ENCODE measurements at places on chromosomes 5 and 9. TPM values are rescaled to one million over a fixed set of nuclear protein-coding genes. Genes with fewer than 3 reads are reported as not detected.

DNA sequence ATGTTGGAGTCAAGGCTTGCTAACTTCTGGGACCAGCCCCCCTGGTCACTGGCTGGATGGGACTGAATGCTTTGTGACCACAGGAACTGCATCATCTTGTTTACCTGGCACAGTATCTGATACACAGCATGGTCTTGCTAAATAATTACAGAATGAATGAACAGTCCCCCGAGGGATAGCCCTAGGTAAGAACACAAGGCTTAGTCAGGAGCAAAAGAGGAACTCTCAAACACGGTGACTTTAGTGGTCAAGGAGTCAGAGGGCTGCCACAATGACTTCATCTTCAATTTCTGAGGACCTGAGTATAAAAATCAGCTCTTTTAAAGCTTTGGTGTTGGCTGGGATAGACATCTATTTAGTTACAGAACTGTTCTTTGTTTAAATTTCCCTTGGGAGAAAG is 15.1 kb upstream of the CXCL14 start:
- no peak for DNase-seq

Gene TLR4
- total RNA-seq, result 6.0 TPM

Gene PDCD1LG2
- 1.1 TPM for total RNA-seq

DNA sequence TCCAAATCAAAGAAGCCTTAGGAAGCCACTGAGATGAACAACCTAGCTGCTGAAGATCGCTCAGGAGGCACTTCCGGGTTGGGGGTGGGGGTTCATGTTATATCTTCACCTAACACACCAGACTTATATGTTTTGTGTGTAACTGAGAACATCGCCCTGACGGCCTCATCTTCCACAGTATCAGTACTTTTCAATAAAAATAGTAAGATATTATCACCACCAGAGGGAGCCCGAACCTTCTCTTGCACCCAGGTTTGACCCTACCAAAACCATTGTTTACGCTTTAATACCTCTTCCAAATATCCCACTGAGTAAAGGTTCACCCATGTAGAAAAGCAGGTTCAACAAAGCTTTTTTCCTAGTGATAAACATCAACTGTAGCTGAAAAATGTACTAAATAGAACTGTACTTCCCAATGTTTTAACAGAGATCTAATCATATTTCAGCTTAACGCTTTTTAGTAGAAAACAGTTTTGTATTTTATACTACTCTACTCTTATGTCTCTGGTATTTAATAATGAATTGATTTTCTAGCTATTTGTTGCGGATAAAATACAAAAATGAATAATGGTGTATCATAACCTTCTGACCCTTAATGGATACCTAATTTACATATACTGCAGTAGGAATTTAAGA is 244.0 kb downstream of the EPB41L4A start:
- DNase-seq, result peak; percentile 13

- no peak for DNase-seq
Observed at GRCh38 chr9:24459953-24460352, 85.7 kb downstream of the IZUMO3 start.

GRCh38 chr5:8944005-8944404 is 601.9 kb downstream of the SEMA5A start:
- no peak for DNase-seq

DNA sequence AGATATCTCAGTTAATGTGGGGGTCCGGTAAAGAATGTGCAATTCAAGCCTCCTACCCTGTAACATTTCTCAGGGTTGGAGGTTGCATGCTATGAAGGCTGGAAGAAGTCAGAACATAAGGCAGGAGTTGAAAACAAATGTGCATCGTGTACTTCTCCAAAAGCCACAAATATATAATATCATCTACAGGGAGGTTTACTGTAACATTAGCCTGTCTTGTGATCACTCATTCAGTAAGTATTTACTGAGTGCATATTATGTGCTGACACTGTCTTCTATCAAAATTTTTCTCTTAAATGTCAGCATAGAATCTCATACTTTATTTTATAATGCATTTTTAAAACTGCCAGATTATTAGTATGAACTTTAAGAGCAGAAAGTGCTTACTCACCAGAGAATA is 105.6 kb upstream of the ZNF366 start:
- no peak for DNase-seq

DNA sequence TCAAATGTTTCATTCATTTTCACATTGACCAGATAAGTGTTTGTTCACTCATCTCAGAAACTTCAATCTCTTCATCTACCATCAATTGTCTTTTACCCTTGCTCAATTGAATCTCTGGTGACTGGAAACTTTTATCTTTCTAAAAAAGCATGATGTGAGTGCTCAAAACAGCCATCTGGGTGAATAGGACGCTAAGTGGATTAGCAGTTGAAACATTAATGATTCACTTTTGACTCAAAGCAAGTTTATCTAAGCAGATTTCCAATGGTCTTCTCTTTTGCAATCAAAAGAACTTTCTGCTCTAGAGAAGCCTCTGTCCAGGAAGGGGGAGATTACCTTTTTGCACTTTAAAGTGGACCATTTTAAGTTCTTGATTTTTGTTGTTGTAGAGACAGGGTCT is 22.2 kb downstream of the KLF4 start:
- DNase-seq, result no peak

- no peak for DNase-seq
Observed at GRCh38 chr5:120257358-120257971, 206.6 kb upstream of the PRR16 start.

Gene MYORG
- 65.2 TPM for total RNA-seq

- DNase-seq, result no peak
Observed at GRCh38 chr9:131744171-131744719, 4.4 kb upstream of the RAPGEF1 start.

GRCh38 chr9:90017679-90018078 is 412.9 kb downstream of the GADD45G start:
- no peak for DNase-seq

GRCh38 chr9:136804509-136805206 is 3.1 kb upstream of the RABL6 start:
- no peak for DNase-seq

Gene IARS1
- 61.9 TPM for total RNA-seq

DNA sequence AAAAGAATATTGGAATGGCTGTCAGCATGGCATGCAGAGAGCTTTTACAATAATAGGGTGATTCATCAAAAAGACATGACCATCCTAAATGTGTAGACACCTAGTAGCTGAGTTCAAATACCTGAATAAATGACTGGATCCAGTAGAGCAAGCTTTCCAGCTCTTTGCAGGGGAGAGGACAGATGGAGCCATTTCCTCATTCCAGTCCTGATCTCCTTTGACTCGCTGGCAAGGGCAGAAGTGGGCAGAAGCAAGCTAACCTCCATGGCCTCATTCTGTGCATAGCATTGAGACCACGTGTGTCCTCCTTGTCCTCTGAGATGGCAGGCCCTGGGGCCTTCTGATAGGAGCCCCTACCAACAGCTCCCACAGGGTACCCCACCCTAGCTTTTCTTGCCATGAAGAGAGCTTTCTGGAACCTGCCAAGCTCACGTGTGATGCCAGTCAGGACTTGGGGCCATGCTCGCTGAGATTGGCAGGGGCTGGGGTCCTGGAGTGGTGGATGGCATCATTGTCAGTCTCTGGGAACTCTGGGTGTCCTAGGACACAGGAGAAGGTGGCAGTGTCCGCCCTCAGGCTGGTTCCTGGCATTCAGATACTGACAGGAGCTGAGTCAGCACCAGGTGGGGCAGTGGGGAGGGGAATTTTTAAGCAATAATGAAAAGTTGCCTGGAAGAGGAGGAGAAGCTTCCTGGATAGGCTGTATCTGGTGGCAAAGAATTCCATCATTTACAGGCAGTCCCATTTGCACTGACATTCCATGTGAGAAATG is 33.6 kb downstream of the WWC1 start:
- DNase-seq, result no peak

DNA sequence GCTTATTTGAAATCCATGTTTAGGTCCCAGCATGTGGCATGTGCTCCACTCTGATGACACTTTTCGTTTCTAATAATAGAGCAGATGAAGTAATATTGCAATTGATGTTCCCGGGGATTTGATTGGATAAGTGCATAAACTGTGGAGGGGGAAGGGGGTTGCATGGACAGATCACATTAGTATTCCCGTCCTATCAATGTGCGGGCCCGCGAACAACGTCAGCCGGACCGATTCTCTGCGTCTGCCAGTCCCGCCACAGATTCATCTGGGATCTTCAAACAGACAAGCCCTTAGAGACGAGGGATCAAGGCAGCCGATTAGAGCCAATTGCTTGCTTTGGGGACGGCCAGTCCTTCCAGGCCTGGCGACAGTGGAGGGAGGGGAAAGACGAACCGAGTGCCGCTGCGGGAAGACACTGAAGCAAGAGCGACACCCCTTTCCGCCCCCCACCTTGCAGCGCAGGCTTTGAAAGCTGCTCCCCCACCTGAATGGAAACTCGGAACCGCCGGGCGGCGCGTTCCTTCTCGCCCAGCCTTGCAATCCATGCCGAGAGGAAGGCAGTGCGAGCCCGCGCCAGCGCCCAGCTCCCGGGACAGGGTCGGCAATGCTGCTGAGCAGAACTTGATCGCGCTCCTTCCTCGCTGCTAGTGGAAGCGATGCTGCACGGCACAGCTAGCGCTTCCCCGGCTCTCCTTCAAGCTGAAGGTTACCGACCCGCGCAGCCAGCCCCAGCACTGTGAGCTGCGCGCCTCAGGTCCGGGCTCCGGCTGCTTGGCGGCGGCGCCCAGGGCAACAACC is at the start of gene RGS7BP:
Gene RGS7BP, plus strand, starts transcription at position 247 of the 798 bp plus-strand sequence. CDS start 610 bp downstream, outside the sequence.
- DNase-seq, result no peak

GRCh38 chr5:37248421-37248969 is 681 bp downstream of the CPLANE1 start:
- no peak for DNase-seq

Gene FAM153A
- not detected for total RNA-seq

- DNase-seq, result no peak
Observed at GRCh38 chr5:123752552-123753179, 240.7 kb downstream of the CSNK1G3 start.

DNA sequence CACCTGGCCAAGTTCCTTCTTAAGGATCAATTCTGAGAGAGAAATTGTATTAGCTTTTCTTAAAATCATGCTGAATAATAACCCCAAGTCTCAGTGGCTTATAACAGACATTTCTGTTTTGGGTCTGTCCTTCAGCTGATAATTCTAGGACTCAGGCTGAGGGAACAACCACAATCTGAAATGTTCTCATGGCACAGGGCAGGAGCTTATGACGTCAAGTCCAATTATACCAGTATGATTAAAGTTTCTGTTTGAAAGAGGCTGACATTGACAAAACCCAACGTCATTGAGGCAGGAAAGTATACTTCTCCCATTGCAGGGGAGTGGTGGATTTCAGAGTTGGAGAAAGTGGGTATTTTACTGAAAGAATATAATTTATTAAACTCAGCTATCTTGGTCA is 21.8 kb downstream of the CENPH start:
- DNase-seq, result no peak

DNA sequence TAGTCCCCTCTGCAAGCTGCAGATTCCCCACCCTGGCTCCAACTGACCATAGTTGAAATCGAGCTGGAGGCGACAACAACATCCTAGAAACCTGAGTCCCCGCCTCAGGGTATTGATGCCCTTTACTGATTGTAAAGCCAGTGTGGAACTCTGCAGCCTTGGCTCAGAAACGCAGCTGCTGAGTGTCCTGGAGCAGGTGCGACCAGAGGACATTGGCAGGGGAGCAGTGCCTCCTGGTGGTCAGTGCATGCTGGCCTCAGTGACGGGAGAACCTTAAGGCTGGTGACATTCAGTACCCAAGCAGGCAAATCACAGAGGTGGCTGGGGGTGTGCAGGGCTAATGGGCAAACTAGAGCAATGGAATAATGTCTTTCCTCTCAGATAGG is 20.4 kb upstream of the ZNF354B start:
- DNase-seq, result peak; percentile 45

DNA sequence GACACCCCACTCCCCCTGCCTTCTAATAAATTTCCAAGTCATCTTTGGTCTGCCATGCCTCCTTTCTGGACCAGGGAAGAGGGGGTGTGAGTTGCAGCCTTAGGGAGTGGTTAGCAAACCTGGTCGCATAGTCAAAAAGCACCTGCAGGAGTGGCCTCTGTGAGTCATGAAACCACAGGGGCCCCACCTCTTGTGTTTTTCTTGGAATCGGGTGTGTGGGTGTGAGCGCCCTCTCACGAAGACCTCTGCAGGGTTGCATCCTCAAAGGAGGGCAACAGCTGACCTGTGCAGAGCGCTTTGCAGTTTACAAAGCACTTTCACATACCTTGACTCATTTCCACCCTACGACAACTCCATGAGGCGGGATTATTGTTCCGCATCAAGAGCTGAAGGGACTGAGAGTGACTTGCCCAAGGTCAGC is 36.8 kb upstream of the TEX48 start:
- DNase-seq, result peak; percentile 21

DNA sequence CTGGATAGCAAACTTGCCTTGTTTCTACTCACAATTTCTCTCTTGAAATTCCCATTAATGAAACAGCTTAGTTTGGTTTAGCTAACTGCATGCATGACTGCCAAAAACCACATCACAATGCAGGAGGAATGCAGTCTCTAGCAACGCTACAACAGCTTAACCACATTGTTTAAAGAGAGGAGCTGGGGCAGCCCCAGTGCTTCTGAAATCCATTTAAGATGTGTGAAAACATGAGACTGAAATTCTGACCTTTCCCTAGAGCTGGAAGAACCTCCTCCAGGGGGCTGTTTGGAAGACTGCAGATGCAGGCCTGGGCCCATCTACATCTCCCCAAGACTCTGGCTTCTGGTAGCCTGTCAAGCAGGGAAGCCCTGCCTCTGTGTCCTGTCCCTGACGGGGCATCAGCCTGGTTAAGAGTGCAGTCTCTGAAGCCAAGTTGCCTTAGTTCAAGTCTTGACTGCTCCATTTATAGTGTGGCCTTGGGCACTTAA is 157.1 kb downstream of the ZNF462 start:
- DNase-seq, result no peak

- no peak for DNase-seq
Observed at GRCh38 chr5:179292681-179293635, 52.3 kb downstream of the ADAMTS2 start.

DNA sequence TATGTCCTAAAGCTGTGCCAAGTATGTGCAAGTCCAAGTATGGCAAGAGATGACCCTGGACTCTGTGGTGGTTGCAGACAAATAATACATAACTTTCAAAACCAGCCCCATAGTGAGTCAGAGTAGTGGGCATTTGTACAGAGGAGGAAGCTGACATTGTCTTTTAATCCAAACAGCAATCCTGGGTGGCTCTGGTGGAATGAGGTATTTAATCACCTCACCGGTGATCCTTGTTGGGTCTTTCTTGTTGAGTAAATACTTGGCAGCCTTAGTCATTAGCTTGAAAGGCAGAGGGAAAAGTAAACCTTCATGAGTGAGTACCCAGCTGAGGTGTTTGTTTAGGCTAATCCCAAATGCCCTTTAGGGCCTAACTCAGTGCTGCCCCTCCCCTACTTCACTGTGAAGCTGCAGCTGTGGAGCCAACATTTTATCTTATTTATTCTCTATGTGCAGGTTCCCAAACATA is 148.7 kb upstream of the SLC12A2 start:
- no peak for DNase-seq

- no peak for DNase-seq
Observed at GRCh38 chr9:94936419-94936818, 209.9 kb downstream of the AOPEP start.

DNA sequence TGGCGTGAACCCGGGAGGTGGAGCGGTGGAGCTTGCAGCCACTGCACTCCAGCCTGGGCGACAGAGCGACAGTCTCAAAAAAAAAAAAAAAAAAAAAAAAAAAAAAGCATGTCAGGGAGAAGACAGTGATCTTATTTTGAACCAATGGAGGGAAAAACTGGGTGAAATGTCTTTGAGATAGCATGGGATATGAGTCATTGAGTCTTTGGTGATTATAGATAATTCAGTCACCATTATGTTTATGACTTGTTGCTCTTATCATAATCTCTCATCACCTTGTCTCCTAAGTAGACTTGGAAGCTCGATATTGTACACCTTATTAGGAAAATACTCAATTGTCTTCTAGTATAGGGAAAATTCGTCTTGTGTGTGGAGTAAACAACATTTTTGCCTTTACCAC is 55.1 kb upstream of the KDM4C start:
- no peak for DNase-seq

Gene ST6GALNAC6
- total RNA-seq, result 302 TPM

Gene PCDH1
- 133 TPM for total RNA-seq
